ENCODE measurements at places on chromosomes 3 and 15.

DNA sequence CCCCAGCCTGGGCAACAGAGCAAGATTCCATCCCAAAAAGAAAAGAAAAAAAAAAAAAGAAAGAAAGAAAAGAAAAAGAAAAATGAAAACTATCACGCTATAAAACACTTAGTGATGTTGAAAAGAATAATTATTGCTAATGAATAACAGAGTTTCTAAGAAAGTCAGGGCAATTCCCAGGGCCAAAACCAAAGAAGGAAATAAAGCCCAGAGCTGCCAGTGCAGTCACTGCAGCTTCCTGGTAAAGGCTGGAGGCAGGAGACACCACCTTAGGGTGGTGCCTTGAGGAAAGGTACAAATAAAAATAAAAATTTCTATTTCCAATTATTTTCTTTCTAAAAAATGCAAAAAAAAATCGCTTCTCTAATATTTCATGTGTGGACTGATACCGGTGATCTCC lies 19.7 kb upstream of the UACA start:
- no peak for DNase-seq

DNA sequence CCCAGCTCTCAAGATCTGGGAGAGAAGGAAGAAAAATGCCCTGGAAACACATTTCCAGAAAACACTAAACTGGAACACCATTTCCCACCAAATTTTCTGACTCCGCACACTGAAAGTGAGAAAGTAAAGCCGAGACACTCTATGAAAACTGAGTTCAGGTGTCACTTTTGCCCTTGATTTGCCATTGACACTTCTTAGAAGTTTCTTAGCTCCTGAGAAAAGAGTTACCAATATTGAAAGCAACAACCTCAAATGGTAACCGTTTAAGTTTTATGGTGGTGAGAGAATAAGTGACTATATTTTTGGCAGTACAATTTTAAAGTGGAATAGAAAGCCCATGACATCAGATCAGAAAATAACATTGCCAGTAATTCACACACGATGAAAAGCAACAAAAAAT lies 39.0 kb downstream of the CD86 start:
- no peak for DNase-seq

- DNase-seq: no peak
Observed at GRCh38 chr15:63288342-63288741, 10.9 kb downstream of the APH1B start.

DNA sequence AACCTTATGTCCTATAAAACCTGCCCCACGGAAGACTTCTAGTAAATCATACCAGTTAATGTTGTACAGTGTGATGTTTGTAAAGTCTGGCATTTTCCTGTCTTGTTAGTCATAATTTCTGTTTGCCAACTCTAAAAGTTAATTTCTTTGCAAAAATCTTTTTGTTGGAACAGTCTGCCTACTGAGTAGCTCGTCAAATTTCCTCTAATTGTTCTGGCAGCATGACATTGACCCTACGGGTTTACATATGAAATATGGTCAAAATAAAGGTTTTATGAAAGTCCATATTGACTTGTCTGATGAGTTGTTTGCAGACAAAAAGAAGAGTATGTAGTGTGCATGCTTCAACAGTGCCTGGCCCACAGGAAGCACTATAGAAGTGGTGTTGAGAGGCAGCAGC lies 79.8 kb upstream of the SOX2 start:
- no peak for DNase-seq

DNA sequence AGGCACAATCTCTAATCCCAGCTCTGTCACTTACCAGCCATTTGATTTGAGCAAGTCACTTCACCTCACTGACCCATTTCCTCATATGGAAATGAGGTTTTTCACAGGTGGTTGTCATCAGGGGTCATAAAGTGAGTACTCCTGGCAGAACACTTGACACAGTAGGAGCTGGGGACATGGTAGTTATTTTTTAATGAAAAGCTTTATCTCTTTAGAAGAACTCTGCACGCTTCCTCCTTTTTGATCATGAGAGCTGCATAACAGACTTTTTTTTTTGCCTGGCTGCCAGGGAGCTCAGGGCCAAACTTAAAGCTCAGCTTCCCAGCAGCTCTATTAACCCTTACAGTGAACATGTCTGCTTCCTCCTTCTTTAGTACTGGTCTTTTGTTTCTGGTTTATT lies 8.4 kb downstream of the VWA5B2 start:
- no peak for DNase-seq

DNA sequence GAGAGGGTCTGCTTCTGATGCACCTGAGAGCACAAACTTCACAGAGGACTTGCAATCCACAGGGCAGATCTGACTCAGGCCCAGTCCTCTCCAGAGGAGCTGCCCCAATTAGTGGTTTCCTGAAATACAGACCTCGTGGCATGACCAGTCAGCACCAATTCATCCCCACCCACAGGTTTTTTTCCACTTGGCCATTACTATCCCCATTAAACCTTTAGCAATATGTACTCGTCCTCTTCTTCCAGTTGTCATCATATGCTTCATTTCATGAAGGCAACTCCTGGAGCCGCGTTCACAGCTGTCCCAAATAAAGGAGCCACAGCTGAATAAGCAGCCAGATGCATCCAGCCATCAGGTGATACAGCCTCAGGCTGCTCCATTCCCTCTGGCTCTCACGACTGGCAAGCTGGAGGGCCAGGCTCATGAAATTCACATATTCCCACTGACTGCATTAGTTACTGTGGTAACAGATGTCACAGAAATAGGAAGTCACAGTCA lies 163.1 kb downstream of the FMN1 start:
- DNase-seq: peak; percentile 35

GRCh38 chr3:17678116-17678741 lies 64.2 kb downstream of the TBC1D5 start:
- peak; percentile 57 for DNase-seq

DNA sequence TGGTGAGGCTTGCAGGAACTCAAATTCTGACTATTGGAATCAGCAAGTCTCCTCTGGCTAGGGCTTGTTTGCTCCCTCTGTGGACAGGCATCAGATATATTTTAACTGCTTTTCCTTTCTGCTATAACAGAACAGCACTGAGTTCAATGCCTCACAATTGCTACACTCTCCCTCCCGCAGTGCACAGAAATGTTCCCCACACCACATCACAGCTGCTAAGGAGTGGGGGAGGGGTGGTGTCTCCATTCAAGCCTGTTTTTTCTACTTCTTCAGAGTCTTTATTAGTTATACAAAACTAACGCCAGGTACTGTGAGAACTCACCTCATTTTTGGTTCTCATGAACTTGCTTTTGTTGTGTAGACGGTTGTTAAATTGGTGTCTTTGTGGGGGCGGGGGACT lies 68.5 kb downstream of the BCHE start:
- DNase-seq: no peak

DNA sequence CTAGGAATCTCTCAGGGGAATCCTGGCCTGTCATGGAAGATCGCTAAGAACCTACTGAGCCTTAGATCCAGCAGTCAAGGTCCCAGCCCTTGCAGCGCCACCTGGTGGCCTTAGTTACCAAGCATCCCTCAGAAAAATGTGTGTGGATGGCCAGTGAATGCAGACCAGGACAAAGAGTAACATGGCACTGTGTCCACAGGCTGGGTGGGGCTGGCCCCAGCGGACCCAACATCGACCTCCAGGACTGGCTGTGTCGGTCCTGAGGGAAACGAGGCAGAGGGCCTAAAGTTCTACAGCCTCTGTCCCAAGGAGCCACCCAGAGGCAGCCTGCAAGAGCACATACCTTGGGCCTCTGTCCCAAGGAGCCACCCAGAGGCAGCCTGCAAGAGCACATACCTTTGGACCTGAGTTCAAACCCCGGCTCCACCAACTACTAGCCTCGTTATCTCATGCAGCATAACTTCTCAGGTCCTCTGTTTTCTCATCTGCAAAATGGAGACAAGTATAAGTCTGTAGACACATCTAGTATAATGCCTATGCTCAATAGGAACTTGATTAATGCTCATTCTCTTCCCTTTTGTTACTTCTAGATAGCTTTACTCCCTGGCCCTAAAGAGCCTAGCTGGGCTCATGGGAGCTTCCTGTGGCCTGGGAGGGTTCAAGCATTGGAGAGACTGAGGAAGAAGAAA lies 57.5 kb upstream of the HERC1 start:
- DNase-seq: peak; percentile 71

DNA sequence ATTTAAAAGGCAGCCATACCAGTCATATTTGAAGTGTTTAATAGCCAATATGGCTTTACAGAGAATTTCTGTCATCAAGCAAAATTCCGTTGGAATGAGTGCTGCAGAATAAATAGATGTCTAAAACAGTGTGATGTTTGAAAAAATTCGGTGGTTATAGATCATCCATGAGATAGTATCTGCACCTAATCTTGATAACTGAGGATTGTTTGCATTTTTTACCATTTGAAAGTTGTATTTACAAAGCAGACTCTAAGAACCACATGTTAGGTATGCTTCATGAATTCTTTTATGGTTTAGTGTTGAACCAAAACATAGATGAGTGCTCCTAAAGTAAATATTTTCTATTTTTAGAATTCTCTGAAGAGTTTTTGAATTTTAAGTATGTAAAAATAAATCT lies 476.1 kb downstream of the NAALADL2 start:
- peak; percentile 83 for DNase-seq

DNA sequence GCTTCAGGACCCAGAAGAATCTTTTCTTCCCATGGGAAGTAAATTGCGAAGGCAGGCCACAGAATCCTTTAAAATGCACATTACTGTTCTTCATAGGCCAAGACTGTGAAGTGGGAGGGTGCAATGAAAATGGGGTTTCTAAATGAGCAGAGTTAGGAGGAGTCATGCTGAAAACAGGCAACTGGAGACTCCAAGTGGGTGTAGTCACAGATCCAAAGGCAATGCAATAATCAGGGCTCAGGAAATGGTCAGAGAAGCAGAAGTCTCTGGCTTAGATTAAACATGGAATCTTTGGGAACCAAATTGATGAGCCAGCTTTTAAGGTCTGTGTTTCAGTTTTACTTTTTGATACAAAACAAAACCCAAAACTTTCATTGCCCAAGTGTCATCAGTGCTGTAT lies 37.6 kb downstream of the HHLA2 start:
- no peak for DNase-seq

- no peak for DNase-seq
Observed at GRCh38 chr15:58459045-58459444, 27.3 kb downstream of the LIPC start.

GRCh38 chr3:40679290-40679689 lies 154.5 kb downstream of the ZNF621 start:
- no peak for DNase-seq

DNA sequence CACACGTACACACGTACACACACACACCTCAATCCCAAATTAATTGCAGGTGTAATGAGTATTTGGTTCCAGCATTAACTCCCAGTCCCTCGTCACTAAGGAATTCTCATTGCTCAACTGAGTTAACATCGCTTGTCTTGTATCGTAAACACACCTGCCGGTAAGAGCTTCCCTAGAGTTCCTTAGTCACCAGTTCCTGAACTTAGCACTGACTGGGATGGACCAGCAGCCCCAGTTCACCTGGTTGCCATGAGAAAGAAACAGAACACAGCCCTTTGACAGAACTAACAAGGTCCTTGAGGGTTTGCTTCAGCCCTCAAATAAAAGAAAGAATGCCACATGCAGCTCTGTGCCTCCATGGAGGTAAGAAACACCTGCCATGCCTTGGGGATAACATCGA lies 66.3 kb upstream of the SLCO3A1 start:
- no peak for DNase-seq

DNA sequence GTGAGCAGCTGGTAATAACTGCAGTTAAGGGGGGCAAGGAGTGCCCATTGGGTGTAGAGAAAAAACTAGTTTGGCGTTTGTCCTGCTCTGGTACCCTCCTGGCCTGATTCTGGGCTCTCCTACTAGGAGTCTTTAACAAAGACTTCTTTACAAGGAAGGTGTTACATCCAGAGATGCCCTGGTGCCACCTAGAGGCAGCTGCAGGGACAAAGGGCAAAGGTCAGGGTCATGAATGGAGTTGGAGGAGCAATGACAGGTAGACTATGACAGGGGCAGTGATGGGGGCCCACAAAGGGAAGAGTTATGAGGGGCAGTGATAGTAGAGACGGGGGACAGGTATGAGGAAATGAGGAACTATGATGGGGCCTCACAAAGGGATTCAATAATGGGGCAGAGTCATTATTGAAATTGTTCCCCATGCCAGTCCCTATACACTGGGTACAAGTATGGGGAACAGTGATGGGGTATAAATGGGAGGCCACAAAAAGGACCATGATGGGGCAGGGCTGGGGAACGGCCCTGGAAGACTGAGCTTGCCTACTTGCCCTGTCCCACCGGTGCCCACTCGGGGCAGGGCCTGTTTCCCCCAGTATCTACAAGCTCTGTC lies 7.9 kb downstream of the CCDC71 start:
- no peak for DNase-seq

DNA sequence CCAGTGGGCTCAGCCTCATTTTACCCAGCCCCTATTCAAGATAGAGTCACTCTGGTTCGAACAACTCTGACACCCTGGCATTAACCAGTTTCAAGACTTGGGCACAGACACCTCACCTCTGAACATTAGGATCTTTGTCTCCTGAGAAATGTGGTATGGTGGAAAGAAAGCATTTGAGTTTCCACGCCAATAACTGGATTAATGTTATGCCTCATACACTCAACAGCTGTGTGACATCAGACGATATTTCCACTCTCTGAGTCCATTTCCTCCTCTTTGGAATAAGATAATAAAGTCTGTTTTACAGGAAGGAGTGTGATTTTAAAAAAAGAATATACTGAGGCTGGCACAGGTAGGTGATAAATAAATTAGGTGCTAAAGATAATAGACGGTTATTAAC lies 121.3 kb upstream of the CHL1 start:
- DNase-seq: no peak

DNA sequence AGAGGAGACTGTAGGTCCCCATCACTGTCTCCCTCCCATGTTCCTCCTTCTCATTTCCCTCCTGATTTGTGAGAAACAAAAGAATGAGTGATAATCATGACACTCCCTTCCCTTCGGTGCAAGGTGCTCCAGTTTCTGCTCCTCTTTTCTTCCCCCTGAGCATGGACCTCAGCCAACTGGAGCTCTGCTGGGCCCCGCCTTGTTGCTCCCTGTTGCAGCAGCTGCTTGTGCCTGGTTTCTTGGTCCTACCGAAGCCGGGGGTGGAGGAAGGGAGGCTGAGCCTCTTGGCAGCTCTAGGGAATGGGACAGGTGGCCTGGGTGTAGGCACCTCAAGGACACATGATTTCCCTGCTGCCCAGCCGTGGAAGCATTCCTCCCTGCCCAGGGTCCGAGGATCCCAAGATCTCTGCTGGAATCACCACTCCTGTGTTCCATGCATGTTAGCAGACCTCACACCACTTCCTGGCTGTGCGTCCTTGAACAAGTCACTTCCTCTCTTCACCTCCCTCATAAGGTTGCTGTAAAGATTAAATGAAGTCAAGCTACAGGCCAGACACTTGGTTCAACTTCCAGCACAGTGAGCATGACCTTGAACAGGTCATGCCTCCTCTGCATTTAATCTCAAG lies 131.6 kb upstream of the ABHD17C start:
- no peak for DNase-seq

GRCh38 chr3:39362192-39362591 lies 21.0 kb upstream of the SLC25A38 start:
- no peak for DNase-seq

DNA sequence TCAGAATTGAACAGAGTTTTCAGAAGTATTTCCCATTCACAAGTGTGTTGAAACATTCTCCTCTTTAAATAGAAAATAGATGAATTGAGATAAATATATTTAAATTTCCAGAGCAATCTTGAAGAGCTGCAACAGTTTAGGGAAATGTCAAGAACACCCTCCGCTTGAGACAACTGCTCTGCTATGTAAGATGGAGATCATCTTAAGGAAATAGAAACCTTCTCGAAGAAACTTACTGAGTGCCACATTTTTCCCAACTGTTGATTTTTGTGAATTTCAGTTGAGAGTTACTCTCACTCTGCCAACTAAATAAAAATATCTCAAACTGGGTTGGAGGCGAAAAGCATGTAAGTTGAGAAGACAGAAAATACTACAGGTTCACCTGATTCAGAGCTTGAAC lies 78.0 kb downstream of the SUCLG2 start:
- DNase-seq: no peak

Measured in fibroblast of skin of scalp (primary cell).